ENCODE measurements at places on chromosomes 16 and 17.
A peak's percentile ranks its signal among the peaks of the same experiment; 100 is the strongest.

DNA sequence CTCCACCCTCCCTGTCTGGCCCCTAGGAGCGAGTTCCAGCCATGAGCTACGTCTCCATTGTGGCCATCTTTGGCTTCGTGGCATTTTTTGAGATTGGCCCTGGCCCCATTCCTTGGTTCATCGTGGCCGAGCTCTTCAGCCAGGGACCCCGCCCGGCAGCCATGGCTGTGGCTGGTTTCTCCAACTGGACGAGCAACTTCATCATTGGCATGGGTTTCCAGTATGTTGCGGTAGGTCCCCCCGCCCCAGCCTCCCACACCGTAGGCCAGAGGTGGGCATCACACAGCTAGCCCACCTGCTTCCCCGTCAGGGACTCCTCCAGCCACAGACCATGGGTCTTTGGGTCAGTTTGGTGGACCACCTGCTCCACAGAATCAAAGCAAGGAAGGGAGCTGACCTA, 4.2 kb downstream of the SLC2A4 start:
- no peak for DNase-seq

- peak; percentile 25 for DNase-seq
These were observed 23.5 kb downstream of the USP36 start for GRCh38 chr17:78817123-78817522.

DNA sequence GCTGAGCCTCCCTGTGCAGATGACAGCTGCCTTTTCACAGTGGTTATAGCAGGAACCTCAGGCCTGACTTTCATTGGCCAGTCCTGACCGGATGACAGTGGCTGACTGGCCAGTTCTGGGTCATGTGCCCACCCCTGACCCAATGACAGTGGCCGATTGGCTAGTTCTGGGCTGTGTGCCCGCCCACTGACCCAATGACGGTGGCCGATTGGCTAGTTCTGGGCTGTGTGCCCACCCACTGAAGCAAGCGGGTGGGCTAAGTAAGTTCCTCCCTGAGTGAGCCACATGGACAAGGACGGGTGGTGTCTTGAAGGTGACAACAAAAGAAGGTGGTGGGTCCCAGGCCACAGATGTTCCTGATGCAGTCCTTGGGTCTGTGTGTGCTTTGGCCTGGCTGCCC, 9.5 kb downstream of the DEF8 start:
- DNase-seq: no peak

DNA sequence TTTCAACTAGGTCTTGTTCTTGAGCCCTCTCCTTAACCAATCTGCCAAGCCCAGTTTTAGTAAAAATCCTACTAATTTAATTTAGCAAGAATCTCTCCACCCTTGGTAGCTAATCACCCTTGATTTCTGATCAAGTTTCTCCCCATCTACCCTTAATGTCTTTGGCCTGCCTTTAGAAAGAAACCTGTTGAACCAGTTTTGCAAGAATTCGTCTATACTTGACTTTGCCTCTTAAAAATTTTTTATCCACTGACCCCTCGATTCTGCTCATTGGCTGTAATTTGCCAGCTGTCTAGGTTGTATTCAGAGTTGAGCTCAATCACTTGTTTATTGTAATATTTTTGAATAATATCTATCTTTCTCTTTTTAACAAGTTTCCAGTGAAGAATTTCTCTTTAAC, 1138.5 kb downstream of the CDH11 start:
- DNase-seq: no peak

- no peak for DNase-seq
These were observed 49.3 kb downstream of the SCNN1B start for GRCh38 chr16:23351360-23351759.

- DNase-seq: no peak
These were observed 25.9 kb upstream of the NKD1 start for GRCh38 chr16:50522324-50522723.

GRCh38 chr16:69166221-69166833, 20.6 kb upstream of the SNTB2 start:
- no peak for DNase-seq

- DNase-seq: no peak
These were observed 242.7 kb downstream of the HAPSTR1 start for GRCh38 chr16:9334103-9334502.

DNA sequence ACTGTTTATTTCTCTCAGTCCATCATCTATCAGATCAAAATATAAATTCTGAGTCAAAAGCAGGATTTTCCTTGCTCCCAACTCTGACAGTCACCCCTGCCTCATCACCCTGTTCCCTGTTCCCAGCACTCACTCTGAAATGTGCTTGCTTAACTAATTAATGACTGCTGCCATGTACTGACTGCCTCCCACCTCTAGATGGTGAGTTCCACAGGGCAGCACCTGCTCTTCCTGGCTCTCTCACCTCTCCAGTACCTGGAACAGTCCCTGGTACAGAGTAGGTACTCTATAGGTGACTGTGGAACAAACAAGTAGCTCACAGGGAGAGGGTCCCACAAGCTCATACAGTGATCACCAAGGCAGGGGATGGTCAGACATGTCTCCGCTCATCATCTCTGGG, 114.3 kb upstream of the C16orf82 start:
- DNase-seq: no peak

DNA sequence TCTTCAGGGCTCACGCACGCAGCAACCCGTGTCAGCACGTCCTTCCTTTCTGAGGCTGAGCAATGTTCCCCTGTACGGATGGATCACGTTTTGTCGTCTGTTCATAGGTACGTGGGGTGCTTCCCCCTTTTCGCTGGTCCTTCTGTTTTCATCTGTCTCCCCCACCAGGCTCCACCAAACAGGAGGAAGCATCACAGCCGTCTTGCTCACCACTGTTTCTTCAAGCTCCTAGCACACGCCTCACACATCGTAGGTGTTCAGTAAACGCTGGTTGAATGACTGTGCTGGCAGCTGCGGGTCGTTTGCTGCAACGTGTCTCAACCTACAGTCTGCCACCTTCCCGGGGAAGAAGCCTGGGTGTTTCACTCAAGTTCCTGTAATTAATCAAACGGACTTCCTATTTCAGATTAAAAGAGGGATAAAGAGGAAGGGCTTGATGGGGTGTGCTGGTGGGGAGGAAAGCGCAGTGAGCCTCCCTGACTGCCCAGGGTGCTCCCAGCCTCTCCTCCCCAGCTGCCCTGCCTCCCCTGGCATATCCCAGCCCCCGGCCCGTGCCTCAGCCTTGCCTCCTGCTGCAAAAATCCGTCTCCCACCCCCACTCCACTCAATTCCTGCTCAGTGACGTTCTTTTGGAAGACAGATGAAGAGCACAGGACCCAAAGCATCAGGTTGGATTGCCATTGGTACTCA, 76.7 kb upstream of the DOC2B start:
- no peak for DNase-seq

DNA sequence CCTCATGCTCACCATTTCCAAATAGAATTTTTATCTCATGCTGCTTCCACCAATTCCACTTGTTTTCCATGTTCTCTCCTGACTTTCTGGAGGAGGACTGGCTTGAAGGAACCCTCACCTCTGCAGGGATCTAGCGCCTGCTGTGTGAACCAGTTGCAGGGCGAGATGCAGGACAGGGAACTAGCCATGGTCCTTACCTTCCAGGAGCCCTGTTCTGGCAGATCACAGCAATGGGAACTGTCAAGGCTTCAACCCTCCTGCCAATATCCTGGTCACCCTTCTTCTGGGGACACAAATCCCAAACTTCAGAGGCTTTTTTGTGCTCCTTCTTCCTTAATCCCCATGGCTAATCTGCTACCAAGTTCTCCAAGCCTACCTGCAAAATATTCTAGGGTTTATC, 60.4 kb upstream of the MMP2 start:
- no peak for DNase-seq

- peak; percentile 3 for DNase-seq
These were observed 87.8 kb downstream of the GNAO1 start for GRCh38 chr16:56279132-56279531.

- DNase-seq: no peak
These were observed 271.8 kb downstream of the CPPED1 start for GRCh38 chr16:12531937-12532336.
